NCI-H510A treated with DMSO at 0.1 percent for 48 hours (cell line): ENCODE measurements at places on chromosomes 7 and 10.

GRCh38 chr10:32445036-32445435 is 904 bp upstream of the CCDC7 start:
- peak; percentile 7 for DNase-seq

DNA sequence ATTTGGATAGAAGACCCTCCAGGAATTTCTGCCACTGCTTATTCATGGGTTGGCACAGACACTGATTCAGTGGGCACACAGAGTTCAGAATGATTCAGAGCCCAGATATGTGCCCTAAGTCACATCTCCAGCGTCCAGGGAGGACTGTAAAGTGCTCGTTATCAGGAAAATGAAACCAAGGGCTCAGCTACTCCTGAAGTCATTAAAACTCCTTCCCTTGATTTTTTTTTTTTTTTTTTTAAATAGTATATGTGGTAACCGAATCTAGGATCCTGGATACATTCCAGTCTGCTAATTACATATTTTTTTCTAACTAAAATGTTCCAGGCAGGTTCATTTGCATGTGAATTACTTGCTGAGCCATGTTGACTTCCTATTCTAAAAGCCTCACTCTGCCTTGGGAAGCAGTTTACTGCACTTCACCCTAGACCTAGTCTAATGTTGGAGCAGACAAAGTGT is 34.7 kb downstream of the MET start:
- DNase-seq = peak; percentile 44

GRCh38 chr7:127812540-127812939 is 160.5 kb downstream of the SND1 start:
- no peak for DNase-seq

- no peak for DNase-seq
Observed at GRCh38 chr10:69361303-69361614, 55.5 kb downstream of the TACR2 start.

DNA sequence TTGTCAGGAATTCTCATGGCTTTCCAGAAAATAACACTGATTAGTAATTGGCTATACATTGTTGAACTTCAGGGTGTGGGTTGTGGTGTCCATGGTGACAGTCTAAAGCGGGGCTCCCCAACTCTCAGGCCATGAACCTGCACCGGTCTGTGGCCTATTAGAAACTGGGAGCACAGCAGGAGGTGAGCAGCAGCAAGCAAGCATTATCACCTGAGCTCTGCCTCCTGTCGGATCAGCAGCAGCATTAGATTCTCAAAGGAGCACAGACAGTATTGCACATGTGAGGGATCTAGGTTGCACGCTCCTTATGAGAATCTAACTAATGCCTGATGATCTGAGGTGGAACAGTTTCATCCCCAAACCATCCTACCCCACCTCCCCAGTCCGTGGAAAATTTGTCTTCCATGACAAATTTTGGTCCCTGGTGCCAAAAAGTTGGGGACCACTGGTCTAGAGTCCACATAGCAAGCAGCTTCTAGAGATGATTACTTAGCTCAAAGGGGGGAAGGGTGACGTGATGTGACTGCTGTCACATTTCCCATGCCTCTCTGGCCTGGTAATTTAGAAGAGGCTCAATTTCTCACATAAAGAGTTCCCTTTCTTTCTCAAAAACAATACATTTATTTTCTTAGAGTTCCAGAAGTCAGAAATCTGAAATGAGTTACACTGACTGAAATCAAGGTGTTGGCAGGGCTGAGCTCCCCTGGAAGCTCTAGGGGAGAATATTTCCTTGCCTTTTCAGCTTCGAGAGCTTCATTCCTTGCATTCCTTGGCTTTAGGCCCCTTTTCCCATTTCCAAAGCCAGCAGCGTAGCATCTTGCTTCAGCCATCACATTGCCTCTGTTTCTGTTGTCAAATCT is 17.6 kb upstream of the FAM221A start:
- no peak for DNase-seq

DNA sequence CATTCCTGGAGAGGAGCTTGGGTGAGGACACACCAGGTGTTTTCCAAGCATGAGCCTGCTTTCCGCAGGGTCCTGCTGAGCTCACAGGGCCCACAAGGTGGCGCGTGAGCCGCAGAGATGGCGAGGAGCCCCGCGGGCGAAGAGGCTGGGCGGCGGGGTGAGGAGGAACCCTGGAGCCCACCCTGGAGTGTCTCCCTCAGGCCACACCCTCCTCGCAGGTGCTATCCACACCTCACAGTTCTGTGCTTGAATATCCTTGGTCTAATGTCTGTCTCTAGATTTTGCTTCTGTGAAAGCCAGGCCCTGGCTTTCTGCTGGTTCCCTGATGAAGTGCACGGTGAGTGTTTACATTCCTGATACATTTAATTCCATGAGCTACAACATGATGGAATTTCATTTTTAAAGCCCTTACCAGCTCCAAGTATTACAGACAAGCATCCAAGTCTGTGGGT is 433.6 kb downstream of the ACTR3B start:
- DNase-seq = no peak

DNA sequence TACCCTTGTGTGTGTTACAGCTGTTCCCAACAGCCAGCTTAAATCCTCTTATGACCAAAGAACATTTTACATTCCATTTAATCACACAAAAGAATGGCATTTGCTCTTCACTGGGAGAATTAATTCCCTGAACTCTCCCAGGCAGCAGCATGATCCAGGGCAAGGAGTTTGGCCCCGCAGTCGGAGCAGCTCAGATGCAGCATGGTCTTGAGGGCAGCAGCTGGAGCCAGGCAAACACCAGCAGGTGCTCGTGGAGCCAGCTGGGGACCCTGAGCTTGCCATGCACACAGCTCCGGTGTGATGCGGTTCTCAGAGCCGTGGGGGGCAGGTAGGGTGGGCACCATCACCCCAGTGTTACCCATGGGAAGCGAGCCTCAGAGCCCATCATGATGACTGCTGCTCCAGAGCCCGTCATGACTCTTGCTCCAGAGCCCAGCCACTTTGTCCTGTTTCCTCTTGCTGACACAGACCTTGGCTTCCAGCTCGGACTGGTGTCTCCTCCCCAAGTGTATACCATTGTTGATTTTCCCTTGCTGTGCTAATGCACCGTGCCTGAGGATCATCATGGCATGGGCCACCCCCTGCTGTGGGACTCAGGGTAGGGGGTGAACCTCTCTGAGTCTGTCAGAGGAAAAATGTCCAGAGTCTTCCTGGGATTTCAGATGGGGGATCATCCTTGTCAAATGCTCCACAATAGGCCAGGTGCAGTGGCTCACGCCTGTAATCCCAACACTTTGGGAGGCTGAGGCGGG is 75.8 kb downstream of the ZRANB1 start:
- peak; percentile 74 for DNase-seq

GRCh38 chr7:91127959-91128358 is 136.3 kb upstream of the FZD1 start:
- no peak for DNase-seq

- DNase-seq = peak; percentile 24
Observed at GRCh38 chr10:135132-135600, at the start of gene ZMYND11. Gene ZMYND11 (plus strand): TSS chr10:135455. CDS start chr10:180013, 44,558 bp downstream.

- no peak for DNase-seq
Observed at GRCh38 chr10:6788231-6788630, 208.2 kb upstream of the PRKCQ start.

GRCh38 chr7:27119412-27119911 is 11.1 kb downstream of the HOXA4 start:
- DNase-seq = no peak

- no peak for DNase-seq
Observed at GRCh38 chr7:46613116-46613515, 692.0 kb upstream of the IGFBP3 start.

- DNase-seq = no peak
Observed at GRCh38 chr7:3089493-3089892, 45.8 kb upstream of the CARD11 start.

GRCh38 chr7:43649755-43650274 is 66.9 kb downstream of the STK17A start:
- DNase-seq = no peak

DNA sequence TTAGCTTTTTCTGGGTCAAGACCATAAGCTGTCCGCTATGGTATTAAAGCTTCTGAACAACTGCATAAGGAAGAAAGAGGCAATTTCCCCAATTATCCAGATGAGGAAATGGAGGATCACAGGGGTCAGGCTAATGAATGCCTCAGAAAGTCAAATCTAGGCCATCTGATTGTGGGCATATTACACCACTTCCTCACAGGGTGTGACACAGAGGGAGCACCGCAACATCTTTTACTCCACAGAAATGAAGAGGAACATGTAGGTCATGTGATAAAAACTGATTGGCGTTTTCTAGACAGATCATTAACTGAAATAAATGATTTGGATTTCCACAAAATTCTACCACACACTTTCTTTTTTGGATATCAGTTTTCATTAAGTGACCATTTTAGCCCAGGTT is 384.4 kb downstream of the PARD3 start:
- DNase-seq = no peak

- DNase-seq = no peak
Observed at GRCh38 chr10:72264536-72264935, 9.2 kb upstream of the DDIT4 start.

DNA sequence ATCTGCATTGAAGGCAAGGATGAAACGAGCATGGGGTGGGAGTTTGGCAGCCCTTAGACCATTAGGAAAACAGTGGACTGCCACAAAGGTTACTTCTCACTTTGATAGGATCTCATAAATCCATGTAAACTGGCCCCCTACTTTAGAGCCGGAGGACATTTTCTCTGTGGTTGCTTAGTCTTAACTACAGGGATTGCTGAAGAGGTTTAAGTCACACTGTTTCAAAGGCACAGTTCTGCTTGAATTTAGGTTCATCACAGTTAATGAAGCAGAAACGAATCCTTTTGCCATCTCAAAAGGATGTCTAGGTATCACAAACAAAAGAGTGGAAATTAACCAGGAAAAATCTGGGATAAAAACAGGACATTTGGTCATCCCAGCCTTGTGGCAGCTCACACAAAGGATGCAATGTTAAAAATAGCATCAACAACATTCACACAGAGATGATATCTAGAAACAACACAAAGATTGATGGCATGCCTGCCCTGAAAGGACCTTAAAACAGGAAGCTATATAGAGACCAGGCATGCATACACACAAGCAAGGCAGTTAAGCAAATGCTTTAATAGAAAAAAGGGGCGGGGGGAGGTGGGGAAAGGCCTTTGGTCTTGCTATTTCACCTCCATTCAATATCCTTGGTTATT is 74.0 kb downstream of the DOCK4 start:
- no peak for DNase-seq

DNA sequence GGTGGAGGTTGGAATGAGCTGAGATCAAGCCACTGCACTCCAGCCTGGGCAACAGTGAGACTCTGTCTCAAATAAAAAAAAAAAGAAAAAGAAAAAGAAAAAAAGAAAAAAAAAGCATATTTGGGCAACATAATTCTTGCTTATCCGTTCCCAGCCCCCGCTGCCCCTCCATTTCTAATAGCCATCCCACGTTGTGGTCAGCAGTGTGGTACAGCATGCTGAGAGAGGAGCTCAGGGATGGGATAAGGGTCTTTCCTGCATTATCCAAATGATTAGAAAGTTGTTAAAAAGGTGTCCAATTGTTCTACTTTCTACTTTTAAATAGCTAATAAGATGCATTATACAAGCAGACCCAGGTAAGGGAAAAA is 104.9 kb upstream of the ZNF92 start:
- DNase-seq = no peak
